ENCODE measurements at places on chromosomes 6 and 20. TPM values are rescaled to one million over a fixed set of nuclear protein-coding genes. Genes with fewer than 3 reads are reported as not detected.

GRCh38 chr6:70415660-70416059, 2.4 kb downstream of the FAM135A start:
- DNase-seq: no peak
- H3K4me1 ChIP-seq: peaks cover 5% of the 10 kb centered on the region
- H3K36me3 ChIP-seq: no peaks in the 10 kb centered on the region
- no peak overlapping the region for H3K4me3 ChIP-seq

GRCh38 chr20:14434384-14435136, 97.1 kb upstream of the FLRT3 start:
- no peaks in the 10 kb centered on the region for H3K36me3 ChIP-seq
- H3K27me3 ChIP-seq: no peaks in the 10 kb centered on the region
- H3K27ac ChIP-seq: no peak overlapping the region
- peaks cover 14% of the 10 kb centered on the region for H3K4me1 ChIP-seq
- H3K4me3 ChIP-seq: no peak overlapping the region

- H3K4me1 ChIP-seq: peaks cover 13% of the 10 kb centered on the region
- DNase-seq: no peak
- no peaks in the 10 kb centered on the region for H3K27me3 ChIP-seq
- no peak overlapping the region for H3K4me3 ChIP-seq
Observed at GRCh38 chr6:30769853-30770524, 25.6 kb upstream of the IER3 start.

DNA sequence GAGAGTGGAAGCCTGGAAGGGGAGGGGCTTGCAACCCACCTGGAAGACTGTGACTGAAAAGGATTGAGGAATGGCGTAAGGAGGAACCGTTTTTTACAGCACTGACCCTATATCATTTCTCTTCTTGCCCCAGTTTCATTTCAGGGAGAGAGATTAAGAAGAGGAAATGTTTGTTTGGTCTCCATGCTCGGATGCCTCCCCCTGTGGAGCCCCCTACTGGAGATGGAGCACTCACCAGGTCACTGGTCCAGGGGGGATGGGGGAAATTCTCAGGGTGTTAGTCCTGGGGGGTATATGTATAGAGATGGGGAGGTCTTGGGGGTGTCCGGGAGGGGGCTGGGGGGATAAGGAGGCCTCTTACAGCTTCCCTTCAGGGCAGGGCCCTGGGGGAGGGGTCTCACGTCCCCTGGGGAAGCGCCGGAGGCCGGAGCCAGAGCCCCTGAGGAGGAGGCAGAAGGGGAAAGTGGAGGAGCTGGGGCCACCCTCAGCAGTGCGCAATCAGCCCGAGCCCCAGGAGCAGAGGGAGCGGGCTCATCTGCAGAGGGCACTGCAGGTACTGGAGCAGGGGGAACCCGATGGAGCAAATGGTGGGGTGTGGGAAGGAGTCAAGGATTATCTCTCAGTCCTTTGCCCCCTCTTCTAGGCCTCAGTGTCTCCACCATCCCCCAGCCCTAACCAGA, 3.2 kb downstream of the CUTA start:
- peaks cover 23% of the 10 kb centered on the region for H3K4me1 ChIP-seq
- no peak overlapping the region for H3K27ac ChIP-seq
- no peak for DNase-seq
- peaks cover 29% of the 10 kb centered on the region for H3K36me3 ChIP-seq
- no peak overlapping the region for H3K4me3 ChIP-seq
- no peaks in the 10 kb centered on the region for H3K27me3 ChIP-seq

GRCh38 chr6:17417817-17418216, 24.4 kb downstream of the CAP2 start:
- H3K4me1 ChIP-seq: peaks cover 60% of the 10 kb centered on the region
- DNase-seq: peak; percentile 91
- peak overlapping the region; percentile 1 for H3K4me3 ChIP-seq
- H3K27ac ChIP-seq: peak overlapping the region; percentile 99
- no peaks in the 10 kb centered on the region for H3K36me3 ChIP-seq

DNA sequence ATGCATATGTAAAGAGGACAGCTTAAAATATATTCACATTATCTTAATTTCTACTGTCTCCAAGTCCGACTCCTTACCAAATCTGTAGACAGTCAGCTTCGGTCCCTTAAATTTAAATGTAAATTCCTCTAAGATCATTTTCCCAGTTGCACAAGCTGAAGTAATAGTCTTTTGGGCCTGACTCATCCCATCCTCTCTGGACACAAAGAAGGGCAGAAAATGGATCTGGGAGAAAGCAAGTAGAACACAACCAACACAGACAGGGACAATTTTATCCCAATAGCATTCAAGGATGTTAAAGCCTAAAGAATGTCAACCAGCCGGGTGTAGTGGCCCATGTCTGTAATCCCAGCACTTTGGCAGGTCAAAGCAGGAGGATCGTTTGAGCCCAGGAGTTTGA, 228.3 kb downstream of the ARHGAP18 start:
- no peak for DNase-seq
- no peak overlapping the region for H3K27ac ChIP-seq
- peaks cover 3% of the 10 kb centered on the region for H3K36me3 ChIP-seq
- H3K27me3 ChIP-seq: no peaks in the 10 kb centered on the region
- H3K4me1 ChIP-seq: no peaks in the 10 kb centered on the region
- no peak overlapping the region for H3K4me3 ChIP-seq

DNA sequence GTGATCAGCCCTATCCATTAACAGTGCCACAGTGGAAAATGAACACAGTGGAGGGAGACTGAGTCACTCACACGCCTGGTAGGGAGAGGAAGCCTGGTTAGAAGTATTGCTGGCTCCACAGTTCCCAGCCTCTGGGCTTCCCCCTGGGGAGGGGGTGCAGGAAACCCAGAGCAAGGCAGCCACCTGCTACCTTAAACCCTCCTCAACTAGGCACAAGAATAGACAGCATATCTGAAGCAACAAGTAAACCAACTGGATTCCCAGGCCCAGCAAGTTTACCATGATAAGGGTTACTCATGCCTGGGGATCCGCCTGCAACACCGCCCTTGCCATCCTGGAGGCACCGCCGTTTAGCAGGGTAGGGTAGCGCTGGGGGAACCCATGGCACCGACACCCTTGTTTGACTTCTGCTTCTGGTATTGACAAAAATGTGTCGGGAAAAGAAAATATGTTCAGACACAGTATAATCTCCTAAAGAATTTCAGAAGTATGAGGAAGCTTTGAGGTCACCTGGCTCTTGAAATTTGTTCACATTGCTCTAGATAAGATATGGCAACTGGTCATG, 38.3 kb downstream of the SLC22A23 start:
- no peak for DNase-seq
- H3K4me1 ChIP-seq: peaks cover 39% of the 10 kb centered on the region
- no peak overlapping the region for H3K27ac ChIP-seq
- H3K36me3 ChIP-seq: no peaks in the 10 kb centered on the region
- H3K27me3 ChIP-seq: peaks cover 8% of the 10 kb centered on the region
- H3K4me3 ChIP-seq: no peak overlapping the region

DNA sequence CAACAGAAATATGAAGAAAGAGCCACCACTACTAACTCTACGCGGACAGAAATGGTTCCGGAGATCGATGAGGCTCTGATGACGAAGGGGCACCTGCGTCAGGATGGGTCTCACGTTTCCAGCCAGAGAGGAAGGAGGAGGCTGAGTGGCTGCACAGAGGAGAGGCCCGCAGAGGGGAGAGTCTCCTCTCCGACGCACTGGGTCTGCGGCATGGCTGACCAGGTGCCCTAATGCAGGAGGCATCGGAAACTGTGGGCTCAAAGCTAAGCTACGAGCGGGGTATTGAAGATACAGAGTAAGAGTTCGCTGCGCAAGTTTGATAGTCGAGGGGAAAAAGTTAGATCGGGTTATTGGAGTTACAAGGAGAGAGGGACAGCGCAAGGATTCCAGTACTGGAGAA, 69.9 kb downstream of the TTLL2 start:
- no peak for DNase-seq

DNA sequence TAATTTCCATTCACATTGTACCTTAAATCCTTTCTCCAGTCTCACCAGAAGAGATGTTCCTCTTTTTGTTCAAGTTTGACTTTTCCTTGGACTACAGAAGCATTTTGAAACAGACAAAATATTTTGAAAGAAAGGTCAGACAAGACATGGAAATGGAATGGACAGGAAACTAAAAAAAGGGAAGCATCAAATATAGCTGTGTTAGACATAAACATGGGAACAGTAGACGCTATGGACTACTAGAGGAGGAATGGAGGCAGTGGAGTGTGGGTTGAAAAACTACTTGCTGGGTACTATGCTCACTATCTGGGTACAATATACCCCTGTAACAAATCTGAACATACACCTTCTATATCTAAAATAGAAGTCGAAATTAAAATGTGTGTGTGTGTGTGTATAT, 4.1 kb upstream of the FAM135A start:
- H3K27ac ChIP-seq: no peak overlapping the region
- no peak for DNase-seq
- no peak overlapping the region for H3K4me3 ChIP-seq
- no peaks in the 10 kb centered on the region for H3K4me1 ChIP-seq
- H3K27me3 ChIP-seq: no peaks in the 10 kb centered on the region

DNA sequence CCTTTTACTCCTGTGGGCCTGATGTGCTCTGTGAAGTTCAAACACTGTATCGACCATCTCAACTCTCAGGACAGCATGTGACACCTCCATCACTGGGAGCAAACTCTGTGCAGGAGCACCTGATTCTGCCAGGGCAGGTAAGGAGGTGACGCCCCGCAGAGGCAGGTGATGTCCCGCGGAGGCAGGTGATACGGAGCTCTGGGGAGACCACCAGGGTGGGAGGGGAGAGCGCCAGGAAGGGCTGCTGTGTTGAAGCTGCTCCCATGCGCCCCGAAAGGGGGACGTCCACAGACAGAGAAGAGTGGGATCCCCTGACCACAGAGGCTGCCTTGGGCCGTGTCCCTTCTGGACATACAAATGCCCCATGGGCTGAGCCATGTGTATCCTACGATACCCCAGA, 58.3 kb downstream of the DACT2 start:
- no peaks in the 10 kb centered on the region for H3K4me1 ChIP-seq
- no peak overlapping the region for H3K4me3 ChIP-seq
- H3K27me3 ChIP-seq: no peaks in the 10 kb centered on the region
- DNase-seq: no peak

- no peaks in the 10 kb centered on the region for H3K27me3 ChIP-seq
- H3K4me1 ChIP-seq: peaks cover 13% of the 10 kb centered on the region
- DNase-seq: peak; percentile 53
- peak overlapping the region; percentile 87 for H3K27ac ChIP-seq
Observed at GRCh38 chr6:31826793-31827285, 699 bp upstream of the HSPA1B start.

DNA sequence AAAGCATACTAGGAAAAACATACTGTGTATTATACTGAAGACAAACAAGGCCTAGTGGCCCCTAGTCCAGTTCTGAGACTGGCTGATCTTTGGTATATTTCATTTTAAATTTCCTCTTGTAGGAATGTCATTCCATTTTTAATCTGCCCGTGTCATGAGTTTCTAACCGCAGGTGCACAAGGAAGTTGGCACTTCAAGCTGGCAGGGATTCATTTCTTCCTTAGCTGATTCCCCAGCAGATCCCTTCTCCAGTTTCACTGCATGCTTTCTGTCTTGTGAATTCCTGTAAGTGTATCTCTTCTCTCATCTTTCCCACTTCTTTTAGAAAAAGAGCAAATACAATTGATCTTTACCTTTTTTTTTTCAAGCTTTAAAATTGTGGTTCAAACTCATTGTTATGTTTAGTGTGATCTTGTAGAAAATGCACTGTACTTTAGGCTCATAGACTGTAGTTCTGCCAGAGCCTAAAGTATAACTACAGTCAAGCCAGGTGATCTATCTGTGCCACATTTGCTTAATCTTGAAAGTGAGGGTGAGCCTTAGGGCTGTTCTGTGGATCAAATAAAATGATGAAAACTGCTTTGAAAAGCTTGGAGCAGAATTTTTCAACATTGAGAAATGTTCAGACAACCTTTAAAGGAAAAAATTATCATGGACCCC, 37.0 kb downstream of the RNF217 start:
- DNase-seq: no peak
- peak overlapping the region; percentile 67 for H3K27ac ChIP-seq
- no peaks in the 10 kb centered on the region for H3K27me3 ChIP-seq
- H3K4me1 ChIP-seq: peaks cover 16% of the 10 kb centered on the region
- no peak overlapping the region for H3K4me3 ChIP-seq

DNA sequence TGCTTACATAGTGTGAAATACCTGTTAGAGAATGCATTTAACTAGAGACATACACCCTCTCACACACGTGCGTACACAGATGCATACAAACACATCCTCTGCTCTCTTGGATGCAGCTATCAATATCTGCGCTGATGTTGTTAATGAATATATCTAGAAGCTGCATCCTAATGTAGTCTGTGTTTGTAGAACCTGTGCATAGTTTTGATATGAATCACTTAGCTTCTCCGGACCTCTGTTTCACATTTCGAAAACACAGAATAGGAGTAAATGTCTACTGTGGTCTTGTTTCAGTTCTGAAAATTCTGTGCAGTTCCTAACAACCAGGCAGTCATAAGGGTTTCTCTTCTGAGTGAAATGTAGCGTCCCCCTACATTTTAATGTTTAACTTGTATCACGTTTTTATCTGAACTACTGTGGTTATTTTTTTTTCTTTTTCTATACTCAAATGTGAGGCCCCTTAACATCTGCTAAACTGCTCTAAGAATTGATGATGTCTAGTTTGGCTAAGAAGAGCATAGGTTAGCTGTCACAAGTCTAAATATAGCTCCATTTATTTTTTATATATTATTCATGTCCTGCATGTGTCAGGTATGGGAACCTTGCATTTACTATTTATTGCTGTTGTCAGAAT, 254.5 kb downstream of the TMEM242 start:
- DNase-seq: peak; percentile 24
- no peaks in the 10 kb centered on the region for H3K27me3 ChIP-seq
- H3K27ac ChIP-seq: no peak overlapping the region
- no peaks in the 10 kb centered on the region for H3K36me3 ChIP-seq

GRCh38 chr6:157456524-157456829, 75.5 kb downstream of the ZDHHC14 start:
- no peaks in the 10 kb centered on the region for H3K36me3 ChIP-seq
- no peaks in the 10 kb centered on the region for H3K27me3 ChIP-seq
- H3K27ac ChIP-seq: no peak overlapping the region
- DNase-seq: no peak
- no peaks in the 10 kb centered on the region for H3K4me1 ChIP-seq
- H3K4me3 ChIP-seq: no peak overlapping the region

GRCh38 chr20:48683467-48684175, 144.2 kb downstream of the PREX1 start:
- H3K36me3 ChIP-seq: no peaks in the 10 kb centered on the region
- no peaks in the 10 kb centered on the region for H3K27me3 ChIP-seq
- H3K4me1 ChIP-seq: peaks cover 35% of the 10 kb centered on the region
- DNase-seq: no peak
- peak overlapping the region; percentile 95 for H3K27ac ChIP-seq

DNA sequence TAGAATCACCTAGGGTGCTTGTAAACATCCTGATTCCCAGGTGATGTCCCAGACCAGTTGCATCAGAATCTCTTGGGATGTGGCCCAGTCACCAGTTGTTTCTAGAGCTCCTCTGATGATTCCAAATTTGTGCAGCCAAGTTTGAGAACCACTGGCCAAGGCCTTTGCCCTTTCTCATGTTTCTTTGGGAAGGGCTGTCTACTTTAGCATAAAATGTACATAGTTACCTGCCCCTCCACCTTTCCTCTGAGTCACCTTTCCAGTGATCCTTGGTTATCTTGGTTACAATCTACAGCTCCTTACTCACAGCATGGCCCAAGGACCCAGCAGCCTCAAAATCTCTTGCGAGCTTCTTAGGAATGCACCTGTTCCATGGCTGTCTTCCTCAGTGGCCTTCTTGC, 266.4 kb upstream of the PRND start:
- no peaks in the 10 kb centered on the region for H3K27me3 ChIP-seq
- no peak overlapping the region for H3K27ac ChIP-seq
- no peak for DNase-seq
- H3K36me3 ChIP-seq: no peaks in the 10 kb centered on the region
- no peak overlapping the region for H3K4me3 ChIP-seq

The SLC22A3 gene
- 0.74 TPM for total RNA-seq

The CYP39A1 gene
- total RNA-seq: 4.3 TPM

The GRM1 gene
- total RNA-seq: 0.54 TPM

The HLA-DRB1 gene
- total RNA-seq: 0.63 TPM

The TMEM14B gene
- total RNA-seq: 77.0 TPM

The PHACTR1 gene
- 33.9 TPM for total RNA-seq

The OR2H2 gene
- not detected for total RNA-seq
